ENCODE measurements at places on chromosomes 1 and 21.

DNA sequence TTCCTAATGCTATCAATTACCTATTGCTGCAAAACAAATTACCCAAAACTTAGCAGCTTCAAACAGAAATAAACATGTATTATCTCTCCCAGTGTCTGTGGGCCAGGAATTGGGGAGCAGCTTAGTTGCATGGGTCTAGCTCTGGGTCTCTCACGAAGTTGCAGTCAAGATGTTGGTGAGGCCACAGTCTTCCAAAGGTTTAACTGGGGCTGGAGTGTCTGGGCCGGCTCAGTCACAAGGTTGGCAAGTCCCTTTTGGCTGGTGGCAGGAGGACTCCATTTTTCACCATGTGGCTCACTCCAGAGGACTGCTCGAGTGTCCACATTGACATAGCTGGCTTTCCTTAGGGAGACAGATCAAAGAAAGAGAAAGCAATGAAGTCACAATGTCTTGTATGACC lies 5.0 kb upstream of the LRP8 start:
- no peak for DNase-seq

DNA sequence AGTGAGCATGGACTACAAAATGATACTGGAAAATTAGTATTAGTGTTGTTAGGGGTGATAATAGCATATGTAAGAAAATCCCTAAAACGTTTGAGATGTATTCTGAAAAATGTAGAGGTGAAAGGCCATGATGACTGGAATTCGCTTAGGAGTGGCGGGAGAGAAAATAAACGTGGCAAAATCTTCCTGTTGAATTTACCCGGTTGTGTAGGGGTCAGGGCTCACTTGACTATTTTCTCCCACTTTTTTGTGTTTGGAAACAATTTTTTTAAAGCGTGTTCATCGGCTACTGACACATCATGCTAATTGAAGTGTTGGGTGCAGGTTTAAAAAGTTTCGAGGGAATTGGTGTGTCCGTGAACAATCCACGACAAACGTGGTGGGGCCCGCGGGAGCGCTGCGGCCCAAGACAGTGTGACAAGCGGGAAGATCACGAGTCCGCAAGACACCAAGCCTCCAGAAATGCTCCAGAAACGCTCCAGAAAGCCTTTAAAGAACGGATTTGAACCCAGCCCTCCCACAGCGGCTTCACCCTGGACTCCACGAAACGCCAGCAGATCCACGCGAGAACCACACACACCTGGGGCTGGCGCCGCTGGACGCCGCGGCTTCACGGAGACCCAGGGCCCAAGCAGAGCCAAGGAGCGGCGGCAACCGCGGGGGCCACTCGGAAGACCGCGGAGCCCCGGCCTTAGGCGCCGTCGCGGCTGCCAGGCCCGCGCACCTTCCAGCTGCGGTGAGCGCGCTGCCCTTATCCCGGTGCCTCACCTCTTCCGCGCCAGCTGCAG lies 573 bp downstream of the PSMG1 start:
- DNase-seq, result peak; percentile 13

DNA sequence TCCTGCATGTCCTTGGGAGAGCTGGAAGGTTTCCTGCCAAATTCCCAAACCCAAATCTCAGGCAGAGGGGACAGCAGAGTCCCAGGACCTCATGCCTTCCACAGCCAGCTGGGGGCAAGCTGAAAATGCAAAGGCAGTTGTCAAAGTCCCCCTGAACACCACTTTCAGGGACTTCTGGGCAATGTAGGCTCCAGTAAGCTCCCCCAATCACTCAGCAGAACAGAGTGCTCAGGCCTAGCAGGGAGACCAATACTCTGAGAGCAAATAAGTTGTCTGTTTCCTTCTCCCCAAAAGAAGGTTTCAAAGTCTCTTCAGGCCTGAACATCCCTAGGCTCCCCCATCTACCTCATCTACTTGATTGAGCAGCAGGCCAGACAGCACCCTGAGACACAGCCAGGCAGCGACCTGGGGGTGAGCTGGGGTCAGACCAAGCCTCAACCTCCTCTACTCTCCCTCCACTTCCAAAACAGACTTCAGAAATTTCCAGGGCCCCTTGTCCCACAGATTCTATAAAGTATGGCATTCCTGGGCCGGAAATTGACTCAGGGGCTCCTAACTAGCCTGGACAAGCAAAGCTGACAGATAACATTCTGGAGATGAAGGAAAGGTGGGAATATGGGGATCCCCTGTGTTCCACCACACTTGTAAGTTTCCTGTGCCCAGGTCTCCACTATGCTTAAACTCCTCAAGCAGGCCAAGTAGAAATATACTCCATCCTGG lies 1.9 kb downstream of the SLC9A1 start:
- no peak for DNase-seq

DNA sequence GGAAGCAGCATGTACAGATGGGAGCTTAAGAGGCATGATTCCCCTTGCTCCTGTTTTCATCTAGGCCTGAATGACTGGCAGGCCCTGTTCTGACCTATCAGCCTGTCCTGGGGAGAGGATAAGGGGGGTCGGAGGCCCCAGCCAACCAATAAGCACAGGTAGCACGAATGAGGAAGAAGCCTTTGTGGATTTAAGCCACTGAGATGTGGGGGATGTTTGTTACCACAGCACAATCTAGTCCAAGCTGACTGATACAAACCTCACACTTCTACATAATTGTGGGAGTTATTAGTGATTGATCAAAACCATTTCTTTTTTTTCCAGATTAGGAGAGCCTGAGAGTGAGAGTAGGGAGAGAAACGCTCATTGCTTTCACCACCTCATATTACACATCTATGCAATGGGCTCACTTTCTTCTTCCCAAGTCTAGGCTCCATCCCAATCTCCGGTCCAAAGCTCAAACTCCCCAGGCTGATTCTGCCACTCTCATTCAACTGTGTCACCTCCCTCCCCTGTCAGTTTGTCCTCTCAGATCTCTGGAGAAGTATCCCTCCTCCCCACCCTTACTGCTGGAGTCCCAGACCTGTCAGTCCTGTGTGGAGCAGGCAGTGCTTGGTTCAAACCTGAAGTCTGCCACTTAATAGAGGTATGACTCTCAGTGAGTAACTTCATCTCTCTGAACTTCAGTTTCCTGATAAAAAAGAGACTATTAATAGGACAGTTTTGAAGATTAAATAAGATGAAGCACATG lies 220.5 kb downstream of the PTPRU start:
- no peak for DNase-seq

DNA sequence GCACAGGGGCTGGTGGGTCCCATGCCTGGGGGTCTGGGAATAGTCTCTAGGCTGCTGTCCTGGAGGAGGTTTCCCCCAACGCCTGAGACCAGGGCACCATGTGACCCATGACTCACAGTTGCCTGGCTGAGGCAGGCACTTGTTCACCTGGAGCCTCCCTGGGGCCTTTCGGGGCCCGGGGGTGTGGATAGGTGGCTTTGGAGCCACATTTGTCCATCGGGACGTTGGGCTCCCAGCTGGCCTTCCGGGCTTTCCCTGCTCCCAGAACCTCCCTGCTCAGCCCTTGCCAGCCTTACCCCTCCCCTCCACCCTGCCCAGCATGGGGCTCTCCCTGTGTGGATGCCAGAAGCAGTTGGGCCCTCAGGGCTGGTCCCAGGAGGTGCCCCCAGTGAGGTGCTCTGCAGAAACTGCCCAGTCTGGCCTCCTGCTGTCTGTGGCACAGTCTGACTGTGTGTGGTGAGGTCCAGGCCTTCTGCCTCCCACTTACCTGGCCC lies 14.2 kb downstream of the COL6A1 start:
- no peak for DNase-seq

GRCh38 chr1:213997038-213997771 lies 9.4 kb downstream of the PROX1 start:
- DNase-seq, result no peak

DNA sequence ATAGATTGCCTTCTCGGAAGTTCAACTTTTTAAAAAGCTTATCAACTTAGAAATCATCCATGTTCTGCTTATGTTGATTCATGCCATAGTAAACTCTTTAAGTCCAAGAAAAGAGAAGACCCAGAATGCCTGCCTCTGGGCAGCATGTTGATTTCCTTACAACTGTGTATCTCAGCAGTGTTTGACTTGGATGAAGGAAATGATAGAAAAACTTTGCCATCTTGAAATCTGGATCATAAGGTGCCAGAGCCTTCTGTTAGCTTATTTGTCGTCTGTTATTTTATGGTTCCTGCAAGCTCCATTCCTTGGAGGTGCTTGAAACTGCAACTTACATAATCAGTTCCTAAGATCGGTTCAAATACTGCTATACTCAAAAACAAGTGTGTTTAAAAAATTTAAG lies 124.5 kb downstream of the ATP5PO start:
- no peak for DNase-seq

DNA sequence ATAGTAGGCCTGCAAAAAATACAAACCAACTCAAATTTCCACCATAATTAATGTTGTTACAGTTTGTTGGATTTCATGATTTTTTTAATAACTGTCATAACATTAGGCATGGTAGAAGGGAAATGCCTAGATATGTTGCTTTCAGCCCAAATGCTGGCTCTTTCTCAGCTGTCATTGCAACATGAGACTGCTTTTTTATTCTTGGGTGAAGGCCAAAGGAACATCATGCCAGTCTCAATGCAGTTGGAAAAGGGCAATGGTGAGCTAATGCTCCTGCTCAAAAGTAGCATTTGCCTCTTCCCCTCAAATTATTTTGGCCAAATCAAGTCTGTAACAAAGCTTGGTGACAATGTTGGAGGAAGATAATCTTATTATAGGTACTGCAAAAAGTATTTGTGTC lies 877.7 kb upstream of the PRMT6 start:
- no peak for DNase-seq

DNA sequence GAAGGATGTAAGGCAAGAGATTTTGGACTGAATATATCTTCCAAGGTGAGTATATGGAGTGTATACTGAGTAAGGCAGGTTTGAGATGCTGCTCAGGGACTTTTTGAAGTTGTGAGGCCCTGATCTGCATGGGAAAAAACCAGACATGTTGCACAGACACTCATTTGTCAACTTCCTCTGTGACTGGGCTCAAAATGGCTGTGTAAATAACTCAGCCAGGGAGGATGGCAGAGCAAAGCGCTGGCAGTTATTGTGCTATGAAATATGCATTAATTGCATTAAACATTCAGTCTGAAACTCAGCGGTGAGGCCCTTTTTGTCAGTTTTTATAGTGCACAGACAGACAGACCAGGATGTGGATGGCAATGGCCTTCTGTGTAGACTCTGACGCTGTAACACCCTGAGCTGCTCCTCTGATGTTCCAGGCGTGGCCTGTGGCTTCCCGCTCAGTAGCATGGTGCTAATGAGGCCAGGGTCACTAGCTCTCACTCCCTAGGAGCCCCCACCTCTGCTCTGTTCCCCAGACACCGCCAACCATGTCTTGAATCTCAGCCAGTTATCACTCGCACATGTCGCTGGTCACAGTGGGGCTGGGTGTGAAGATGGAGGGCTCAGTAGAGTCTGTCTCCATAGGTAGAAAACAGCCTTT lies 307.0 kb upstream of the PROX1 start:
- no peak for DNase-seq

DNA sequence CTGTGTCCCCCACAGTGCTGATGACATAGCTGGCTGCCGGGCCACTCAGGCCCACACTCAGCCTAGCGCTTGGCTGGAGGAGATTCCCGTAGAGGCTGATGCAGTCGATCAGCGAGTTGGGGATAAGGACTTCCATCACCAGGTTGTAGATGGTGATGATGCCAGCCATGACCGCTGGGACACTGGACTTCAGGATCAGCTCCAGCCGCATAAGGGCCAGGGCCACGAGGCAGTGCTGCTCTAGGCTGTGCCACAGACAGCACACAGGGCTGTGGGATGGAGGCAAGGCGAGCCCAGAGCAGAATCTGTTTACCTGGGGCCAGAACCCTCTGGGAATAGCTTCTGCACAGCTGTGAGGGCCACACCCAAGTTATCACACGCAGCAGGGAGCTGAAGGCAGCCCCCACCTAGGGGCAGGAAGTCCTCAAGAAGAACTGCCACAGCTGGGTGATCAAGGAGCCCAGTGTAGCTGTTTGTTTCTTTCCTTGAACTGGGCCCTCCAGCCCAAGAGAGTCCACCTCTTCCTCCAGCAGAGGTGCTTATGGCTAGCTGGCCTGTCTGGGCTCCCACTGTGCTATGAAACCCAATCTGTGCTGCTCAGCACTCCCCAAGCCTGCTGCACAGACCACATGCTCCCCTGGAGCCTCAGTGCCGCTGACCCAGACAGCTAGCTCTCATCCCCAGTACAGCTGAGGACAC lies 6.2 kb downstream of the SLC2A1 start:
- DNase-seq, result no peak

GRCh38 chr1:24555591-24556413 lies at the start of gene NCMAP:
TSS of gene NCMAP (plus strand) at chr1:24556087. CDS start at chr1:24595431, 39,344 bp downstream.
- DNase-seq, result no peak

- no peak for DNase-seq
These were observed 5.5 kb downstream of the SDCCAG8 start for GRCh38 chr1:243261390-243261789.

- no peak for DNase-seq
These were observed 132.9 kb upstream of the POU3F1 start for GRCh38 chr1:38179483-38179882.

All from stimulated activated CD4-positive, alpha-beta T cell treated with anti-CD3 and anti-CD28 coated beads, Interleukin-1b, Interleukin-23, amount 100 ng/mL, for 24 hours (primary cell).